RWPE1 (cell line): ENCODE measurements at places on chromosomes 4 and X.
A peak's percentile ranks its signal among the peaks of the same experiment; 100 is the strongest.

- DNase-seq: no peak
Measured at GRCh38 chrX:150972450-150972849, 10.7 kb upstream of the HMGB3 start.

DNA sequence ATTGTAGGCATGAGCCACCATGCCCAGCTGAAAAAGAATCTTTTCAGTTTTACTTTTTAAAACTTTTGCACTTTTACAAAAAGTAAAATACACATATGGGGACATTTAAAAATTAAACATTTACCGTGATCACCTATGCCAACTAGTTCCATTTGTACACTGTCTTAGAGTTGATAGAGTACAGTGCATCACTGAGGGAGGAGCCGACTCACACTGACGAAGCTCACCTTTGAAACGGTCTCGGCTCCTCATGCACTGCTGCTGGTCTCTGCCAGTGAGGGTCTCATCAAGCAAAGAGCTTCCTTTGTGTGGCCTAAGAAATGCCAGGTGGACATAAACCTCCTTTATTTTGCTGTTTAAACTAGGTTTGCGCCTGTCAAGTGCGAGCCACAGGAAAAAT lies 50.0 kb downstream of the GRK4 start:
- DNase-seq: no peak

DNA sequence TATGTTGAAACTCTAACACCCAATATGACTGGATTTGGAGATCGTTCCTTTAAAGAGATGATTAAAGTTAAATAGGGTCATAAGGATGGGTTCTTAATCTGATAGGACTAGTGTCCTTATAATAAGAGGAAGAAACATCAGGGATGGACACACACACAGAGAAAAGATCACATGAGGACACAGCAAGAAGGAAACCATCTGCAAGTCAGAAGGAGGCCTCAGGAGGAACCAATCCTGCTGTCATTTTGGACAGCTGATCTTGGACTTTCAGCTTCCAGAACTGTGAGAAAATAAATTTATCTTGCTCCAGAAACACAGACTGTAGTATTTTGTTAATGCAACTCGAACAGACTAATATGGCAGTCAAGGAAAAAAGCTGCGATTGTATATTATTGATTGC lies 631.5 kb downstream of the PCDH7 start:
- DNase-seq: no peak

- DNase-seq: peak; percentile 51
Measured at GRCh38 chr4:78560296-78560963, 8.9 kb downstream of the ANXA3 start.

GRCh38 chr4:124631760-124632159 lies 80.8 kb downstream of the ANKRD50 start:
- DNase-seq: peak; percentile 75

- DNase-seq: no peak
Measured at GRCh38 chr4:1378559-1379231, 27.5 kb downstream of the NKX1-1 start.

GRCh38 chr4:174707051-174707676 lies 121.9 kb downstream of the GLRA3 start:
- no peak for DNase-seq

DNA sequence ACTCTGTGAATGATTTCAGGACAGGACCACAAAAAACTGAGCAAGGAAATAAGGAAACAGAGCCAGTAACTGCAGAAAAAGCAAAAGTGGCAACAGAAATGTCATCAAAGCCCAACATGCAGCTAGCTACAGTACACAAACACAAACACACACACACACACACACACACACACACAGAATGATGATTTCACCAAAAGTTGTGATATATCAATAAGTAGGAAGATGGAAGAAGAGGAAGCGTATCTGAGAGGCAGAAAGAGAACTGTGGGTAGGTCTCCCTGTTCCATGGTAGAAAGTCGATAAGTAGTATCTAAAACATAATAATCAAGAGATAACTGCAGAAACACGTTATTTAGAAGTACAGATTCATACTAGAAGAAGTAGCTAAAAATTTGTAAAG lies 148.3 kb downstream of the MGST2 start:
- no peak for DNase-seq

GRCh38 chr4:82900066-82900410 lies 497 bp upstream of the THAP9 start:
- DNase-seq: no peak

DNA sequence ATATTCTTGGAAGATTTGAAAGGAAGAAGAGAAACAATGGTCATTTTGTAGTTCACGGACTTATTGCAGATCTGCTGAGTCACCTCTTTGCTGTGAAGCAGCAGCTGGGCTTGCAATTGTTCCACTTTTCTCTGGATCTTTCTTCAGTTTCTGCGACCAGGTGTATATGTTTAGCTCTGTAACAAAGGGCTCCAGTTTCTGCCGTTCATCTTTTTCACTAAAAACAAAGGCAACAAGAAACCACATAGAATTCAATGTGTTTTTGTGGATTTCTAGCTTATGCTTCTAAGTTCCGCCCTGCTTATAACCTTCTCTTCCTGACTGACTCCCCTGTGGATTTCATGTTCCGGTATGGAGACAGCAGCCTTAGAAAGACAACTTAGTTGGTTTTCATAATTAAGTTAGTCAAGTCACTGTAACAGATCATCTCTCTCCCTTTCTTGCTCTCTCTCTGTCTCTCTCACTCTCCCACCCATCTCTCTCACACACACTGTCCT lies 121.6 kb upstream of the EPHA5 start:
- no peak for DNase-seq

DNA sequence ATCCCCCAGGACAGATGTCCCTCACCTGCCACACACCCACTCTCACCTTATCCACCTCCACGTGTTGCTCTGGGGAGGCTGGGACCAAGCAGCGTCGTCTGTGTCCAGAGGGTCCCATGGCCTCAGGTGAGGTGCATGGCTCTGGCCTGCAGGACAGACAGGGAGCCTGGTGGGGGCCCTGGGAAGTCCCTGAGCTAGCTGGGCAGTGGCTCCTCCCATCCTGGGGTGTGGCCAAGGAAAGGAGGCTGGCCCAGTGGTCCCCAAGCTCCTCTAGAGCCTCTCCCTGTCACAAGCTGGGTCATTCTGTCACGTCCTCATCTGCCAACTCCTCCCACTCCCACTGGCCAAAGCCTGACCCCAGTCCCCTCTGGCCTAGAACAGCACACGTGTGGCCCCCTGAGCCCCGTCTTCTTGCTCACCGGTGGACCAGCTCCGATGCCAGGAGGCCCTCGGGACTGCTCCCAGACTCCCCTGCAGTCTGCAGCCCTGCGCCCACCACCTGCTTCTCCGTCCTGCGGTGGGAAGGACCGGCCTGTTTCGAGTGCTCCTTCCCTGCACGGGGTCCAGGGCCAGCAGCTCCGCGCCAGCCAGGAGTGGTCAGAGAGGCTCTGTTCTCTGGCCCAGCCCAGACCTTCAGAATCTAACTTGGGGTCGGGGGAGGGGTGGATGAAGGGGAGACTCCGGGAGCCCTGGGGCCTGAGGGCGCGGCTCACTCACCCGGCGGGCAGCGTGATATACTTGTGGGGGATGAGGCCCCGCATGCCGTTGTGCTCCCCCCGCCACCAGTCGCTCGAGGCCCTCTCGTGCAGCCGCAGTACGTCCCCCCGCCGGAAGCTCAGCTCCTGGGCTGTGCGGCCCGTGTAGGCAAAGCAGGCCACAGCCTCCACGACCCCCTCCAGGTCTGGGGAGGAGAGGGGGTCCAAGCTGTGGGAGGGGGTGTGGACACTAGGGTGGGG lies 4.8 kb downstream of the AVPR2 start:
- DNase-seq: no peak

GRCh38 chr4:177740563-177740962 lies 298.3 kb upstream of the AGA start:
- peak; percentile 42 for DNase-seq

DNA sequence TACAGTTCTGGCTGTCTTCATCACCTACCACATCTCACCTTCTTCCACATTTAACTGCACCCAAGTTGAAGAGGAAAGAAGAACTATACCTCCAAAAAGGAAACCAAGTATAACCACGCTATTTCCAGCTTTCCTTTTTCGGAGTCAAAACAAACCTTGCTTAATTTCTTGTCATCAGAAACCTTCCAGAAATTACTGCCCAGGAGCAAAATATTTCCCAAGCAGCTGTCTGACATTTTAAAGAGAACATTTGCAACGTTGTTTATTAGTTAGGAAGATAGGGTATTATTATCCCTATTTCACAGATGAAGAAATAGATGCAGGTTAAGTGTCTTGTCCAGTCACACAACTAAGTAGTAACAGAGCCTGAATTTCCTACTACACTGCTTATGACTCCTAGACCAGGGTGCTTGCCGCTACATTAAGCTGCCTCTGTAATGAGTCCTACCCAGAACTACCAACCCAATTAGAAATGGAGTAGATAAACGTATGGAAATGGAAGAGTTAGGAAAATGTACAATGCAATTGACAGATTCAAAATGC lies 2.2 kb upstream of the ACSL4 start:
- DNase-seq: no peak

GRCh38 chr4:121255986-121256750 lies 92.0 kb upstream of the TNIP3 start:
- peak; percentile 92 for DNase-seq

DNA sequence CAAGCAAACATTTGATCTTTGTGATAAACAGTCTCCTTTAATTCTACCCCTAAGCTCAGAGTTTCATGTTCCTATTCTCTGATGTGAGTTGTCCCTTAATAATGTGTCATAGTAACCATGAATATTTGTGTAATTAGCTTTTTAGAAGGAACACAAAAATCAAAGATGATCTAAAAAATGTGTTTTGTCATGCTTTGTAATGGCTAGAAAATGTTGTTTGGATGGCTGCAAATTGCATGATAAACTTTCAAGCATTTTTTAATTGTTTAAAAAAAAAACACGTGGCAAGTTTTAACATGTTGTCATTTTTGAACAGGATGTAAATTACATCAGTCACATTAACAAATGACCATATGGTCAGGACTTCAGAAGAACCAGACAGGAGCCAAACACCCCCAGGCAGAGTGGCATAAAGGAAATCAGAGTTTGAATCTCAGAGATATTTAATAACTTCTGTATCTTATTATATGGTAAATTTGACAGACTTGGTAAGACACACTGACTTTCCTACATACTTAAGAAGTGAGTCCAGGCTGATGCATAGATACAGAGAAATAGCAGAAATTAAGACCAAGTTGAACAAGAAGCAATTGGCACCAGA lies 223.9 kb upstream of the VEGFC start:
- DNase-seq: peak; percentile 67

GRCh38 chr4:144681806-144682205 lies 35.9 kb downstream of the HHIP start:
- DNase-seq: no peak

DNA sequence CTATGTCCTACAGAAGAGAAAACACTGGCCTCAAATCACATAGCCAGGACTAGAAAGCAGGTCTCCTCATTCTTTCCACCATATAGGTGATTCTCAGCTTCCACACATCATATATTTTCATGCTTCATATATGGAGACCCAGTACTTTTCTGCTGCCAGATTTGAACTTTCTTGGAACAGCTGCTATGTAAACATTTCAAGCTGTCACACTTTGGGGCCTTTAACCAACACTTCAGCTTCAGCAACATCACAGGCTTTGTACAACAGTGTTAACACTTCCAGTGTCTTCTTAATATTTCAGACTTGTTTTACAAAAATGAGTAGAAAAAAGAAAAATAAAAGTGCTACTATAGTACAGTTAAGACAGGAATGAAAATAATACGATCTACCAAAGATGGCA lies 12.6 kb downstream of the SH3RF1 start:
- no peak for DNase-seq

DNA sequence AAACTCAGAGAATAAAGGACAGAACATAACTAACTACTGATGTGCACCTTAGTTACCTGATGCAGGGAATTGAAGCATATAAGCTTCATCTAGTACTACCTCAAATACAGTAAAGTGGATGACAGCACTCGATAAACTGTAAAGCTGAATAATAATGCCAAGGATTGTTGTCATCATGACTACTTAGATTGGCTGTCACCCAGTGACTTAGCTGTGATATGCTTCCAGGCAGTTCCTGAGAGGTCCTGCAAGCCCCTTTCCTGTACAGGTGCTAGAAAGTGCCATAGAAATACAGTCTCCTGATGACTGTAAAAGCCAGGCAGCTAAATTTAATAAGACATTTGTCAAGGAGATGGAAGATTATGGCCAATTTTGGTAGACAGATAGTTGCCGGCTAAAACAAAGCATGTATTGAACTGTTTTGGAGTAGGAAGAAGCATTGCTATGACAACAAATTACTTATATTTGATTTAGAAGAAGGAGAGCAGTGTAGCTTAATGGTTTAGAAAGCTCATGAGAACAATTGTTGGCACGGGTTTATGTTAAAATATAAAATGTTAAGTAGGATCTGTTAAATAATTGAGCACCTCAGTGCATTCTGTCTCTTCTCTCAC lies 29.7 kb downstream of the TMEM164 start:
- DNase-seq: no peak

- DNase-seq: no peak
Measured at GRCh38 chr4:4533461-4534169, 8.2 kb downstream of the STX18 start.

DNA sequence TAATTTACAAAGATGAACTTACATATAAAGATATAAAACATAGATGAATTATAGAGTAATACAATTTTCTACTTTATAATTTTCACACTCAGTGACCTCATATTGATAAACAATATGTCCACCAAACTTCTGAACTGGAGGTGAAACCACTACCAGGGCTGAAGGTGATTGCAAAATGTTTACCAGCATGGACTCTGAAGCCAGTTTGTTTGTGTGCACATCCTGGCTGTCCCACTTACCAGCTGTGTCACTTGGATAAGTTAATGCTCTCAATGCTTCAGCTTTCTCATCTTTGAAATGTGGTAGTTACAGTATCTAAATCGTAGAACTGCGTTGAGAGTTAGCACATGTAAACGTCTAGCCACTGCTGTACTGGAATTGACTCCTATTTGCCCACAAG lies 392.6 kb downstream of the HNRNPD start:
- DNase-seq: no peak

- no peak for DNase-seq
Measured at GRCh38 chr4:125948021-125948420, 633.3 kb downstream of the FAT4 start.

GRCh38 chr4:26450418-26450817 lies 39.9 kb downstream of the CCKAR start:
- no peak for DNase-seq

DNA sequence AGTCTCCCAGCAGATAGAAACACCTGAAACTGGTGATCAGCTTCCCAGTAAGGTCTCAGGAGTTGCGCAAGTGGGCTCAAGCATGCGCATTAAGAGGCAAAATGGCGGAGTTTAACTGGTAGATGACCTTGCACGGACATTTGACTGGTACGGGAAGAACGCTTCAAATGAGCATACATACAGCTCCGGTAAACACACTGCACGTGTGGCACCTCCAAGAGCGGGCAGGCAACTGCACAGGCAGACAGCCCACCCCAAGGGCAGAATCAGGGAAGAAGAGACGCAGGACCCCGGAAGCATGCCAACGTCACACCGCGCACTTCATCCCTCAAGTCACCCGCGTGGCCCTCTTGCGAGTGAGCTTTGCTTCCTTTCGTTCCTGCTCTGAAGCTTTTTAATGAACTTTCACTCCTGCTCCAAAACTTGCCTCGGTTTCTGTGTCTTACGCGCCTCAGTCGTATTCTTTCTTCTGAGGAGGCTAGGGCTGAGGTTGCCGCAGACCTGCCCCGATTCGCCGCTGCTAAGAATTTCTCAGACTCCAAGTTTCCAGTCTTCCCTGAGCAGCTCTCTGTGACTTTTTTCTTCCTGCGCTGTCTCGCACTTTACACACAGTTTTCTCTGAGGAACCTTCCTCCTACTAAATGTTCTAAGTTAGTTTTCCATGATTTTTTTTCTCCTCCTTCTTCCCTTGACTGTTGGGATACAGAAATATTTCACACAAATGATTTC lies 180.7 kb upstream of the ZFP42 start:
- DNase-seq: peak; percentile 24
